ENCODE measurements at places on chromosomes 13 and 19. TPM values are rescaled to one million over a fixed set of nuclear protein-coding genes. Genes with fewer than 3 reads are reported as not detected.

Gene KIR2DL4
- total RNA-seq = not detected

Gene ZNF480
- total RNA-seq = 6.2 TPM

Gene CEACAM7
- total RNA-seq = not detected

Gene EPS8L1
- total RNA-seq = 0.75 TPM

Gene RASGRP4
- total RNA-seq = not detected

Gene C19orf73
- 1.1 TPM for total RNA-seq

Gene SCAMP4
- total RNA-seq = 25.5 TPM

Gene SMAD9
- 8.2 TPM for total RNA-seq

Gene POU4F1
- total RNA-seq = not detected

Gene ELOF1
- 23.4 TPM for total RNA-seq

Gene FFAR1
- not detected for total RNA-seq

Gene GADD45B
- 28.1 TPM for total RNA-seq

Gene MYH14
- total RNA-seq = not detected

Gene PSG1
- not detected for total RNA-seq

Gene ZNF649
- total RNA-seq = 4.1 TPM

Gene MIR17HG
- 1.9 TPM for total RNA-seq

Gene AKT1S1
- total RNA-seq = 12.4 TPM

Gene CNN1
- 1.7 TPM for total RNA-seq

Gene RAB20
- 11.9 TPM for total RNA-seq

Gene URAD
- not detected for total RNA-seq

Gene TPM4
- 1,125 TPM for total RNA-seq

Gene HSPB6
- 106 TPM for total RNA-seq

Gene NOTCH3
- 184 TPM for total RNA-seq

Gene AMER2
- not detected for total RNA-seq

Gene VSTM1
- not detected for total RNA-seq

Gene KLF2
- total RNA-seq = 3.2 TPM

Gene PRRG2
- total RNA-seq = 0.92 TPM

Gene SCN1B
- total RNA-seq = 32.8 TPM

Gene ZNF350
- total RNA-seq = 11.1 TPM

Gene LIN7B
- 13.0 TPM for total RNA-seq

Gene NR1H2
- 79.9 TPM for total RNA-seq

Measured in aortic smooth muscle cell (primary cell).